ENCODE measurements at places on chromosomes 6 and 20.

DNA sequence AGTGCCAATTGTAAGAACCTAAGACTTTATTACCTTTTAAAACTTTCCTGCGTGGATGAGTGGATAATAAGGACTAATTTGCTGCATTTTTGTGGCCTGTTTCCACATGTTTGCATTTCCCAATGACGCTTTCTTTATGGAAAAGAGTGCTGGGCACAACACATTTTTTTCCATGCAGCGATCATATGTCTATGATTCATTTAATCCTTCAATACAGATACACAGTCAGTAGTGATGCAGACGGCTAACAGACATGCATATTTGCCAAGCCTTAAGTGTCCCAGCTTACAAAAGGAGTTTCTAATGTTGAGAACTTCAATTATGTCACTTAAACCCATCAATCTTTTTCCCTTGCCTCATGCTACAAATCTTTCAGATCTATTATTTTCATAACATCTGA, 239.8 kb upstream of the PREP start:
- DNase-seq: no peak

GRCh38 chr6:166870602-166871208, 85.6 kb downstream of the RNASET2 start:
- DNase-seq: no peak

DNA sequence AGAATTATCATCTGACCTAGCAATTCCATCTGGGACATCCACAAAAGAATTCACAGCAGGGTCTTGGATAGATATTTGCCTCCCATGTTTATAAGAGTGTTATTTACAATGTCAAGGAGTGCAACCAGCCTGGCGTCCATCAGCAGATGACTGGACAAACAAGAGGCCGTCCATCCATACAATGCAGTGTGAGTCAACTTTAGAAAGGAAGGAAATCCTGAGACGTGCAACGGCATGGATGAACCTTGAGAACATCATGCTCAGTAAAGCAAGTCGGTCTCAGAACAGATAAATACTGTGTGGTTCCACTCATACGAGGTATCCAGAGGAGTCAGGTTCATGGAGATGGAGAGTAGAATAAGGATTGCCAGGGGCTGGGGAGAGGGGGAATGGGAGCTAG, 46.4 kb downstream of the FOXF2 start:
- no peak for DNase-seq

DNA sequence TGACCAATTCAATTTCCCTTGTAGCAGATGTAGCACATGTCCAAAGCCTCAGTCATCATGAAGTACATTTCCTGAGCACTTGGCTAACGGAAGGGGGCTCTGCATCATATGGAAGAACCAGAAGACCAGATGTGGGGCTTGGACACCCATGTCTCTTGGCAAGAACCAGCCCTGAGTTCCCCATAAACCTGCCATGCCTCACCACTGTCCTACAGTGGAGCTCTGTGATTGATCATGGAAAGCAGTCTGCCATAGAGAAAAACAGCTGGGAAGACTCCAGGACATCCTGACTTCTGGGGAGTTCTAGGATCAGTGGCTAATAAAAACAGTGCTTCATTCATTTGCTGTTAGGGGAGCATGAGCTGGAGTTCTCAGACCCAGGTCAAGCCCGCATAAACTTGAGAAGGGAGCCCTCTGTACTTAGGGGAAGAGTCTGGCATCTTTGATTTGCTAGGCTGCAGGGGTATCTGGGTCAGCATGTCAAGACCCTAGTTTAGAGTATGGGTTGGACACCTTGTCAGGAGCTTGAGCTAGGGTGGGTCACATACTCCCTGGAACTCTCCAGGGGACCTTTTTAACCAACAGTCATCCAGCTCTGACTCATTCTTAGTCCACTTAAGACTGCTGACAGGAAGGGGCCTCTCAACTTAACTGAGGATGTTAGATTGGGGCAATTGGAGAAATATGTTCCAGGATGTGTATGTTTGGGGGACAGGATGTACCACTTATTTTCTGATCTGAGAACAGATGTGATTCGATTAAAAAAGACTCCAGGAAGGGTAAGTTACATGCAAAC, 26.3 kb upstream of the TRAM2 start:
- no peak for DNase-seq

DNA sequence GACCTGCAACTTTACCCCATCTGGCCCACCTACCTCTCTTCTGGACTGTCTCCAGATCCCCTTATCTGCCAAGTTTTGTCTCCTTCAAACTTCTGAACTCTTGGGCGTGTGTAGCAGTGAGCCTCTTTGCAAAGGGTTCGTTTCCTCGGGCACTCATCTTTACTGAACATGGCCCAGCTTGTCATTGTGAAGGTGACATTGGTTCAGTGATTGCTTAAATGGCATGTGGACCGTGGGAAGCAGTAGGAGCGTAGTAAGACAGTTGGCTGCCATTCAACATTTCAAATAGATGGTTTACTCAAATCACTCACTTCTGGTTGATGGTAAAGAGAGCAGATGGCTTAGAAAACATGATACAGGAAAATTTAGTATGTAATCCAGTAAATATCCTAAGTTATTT, 34.8 kb upstream of the KIF25 start:
- no peak for DNase-seq

DNA sequence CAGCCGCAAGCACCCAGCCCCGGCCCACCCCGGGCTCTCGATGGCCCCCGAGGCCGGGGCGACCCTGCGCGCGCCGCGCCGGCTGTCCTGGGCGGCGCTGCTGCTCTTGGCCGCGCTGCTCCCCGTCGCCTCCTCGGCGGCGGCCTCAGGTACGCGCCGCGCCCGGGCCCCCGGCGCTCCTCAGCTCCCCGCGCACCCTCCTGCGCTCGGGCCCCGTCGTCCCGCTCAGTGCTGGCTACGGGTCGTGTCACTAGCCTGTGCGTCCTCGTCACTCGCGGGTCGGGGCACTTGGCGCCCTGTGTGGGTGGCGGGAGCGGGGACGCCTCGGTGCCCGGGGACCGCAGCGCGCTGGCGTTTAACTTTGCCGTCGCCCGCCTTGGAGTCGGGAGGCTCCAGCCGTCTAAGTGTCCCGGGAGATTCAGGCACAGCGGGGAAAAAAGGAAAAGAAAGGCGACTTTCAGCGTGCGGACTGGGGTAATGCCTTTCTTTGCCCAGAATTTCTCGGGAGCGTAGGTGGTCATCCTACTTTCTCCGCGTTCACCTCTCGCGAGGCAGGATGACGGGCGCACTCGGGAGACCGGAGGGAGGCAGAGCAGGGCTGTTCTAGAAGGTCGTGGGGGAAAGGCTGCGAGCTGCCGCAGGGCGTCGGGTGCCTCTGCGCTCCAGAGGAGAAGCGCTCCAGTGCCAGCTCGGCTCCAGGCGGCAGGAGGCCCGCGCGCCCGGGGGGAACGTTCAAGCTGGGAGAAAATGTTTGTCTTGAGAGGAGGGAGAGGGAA, 545 bp downstream of the FNDC1 start:
- no peak for DNase-seq

- DNase-seq: no peak
Measured at GRCh38 chr6:44662461-44663121, 275.1 kb downstream of the CDC5L start.

- no peak for DNase-seq
Measured at GRCh38 chr6:101883505-101883904, 490.0 kb downstream of the GRIK2 start.

DNA sequence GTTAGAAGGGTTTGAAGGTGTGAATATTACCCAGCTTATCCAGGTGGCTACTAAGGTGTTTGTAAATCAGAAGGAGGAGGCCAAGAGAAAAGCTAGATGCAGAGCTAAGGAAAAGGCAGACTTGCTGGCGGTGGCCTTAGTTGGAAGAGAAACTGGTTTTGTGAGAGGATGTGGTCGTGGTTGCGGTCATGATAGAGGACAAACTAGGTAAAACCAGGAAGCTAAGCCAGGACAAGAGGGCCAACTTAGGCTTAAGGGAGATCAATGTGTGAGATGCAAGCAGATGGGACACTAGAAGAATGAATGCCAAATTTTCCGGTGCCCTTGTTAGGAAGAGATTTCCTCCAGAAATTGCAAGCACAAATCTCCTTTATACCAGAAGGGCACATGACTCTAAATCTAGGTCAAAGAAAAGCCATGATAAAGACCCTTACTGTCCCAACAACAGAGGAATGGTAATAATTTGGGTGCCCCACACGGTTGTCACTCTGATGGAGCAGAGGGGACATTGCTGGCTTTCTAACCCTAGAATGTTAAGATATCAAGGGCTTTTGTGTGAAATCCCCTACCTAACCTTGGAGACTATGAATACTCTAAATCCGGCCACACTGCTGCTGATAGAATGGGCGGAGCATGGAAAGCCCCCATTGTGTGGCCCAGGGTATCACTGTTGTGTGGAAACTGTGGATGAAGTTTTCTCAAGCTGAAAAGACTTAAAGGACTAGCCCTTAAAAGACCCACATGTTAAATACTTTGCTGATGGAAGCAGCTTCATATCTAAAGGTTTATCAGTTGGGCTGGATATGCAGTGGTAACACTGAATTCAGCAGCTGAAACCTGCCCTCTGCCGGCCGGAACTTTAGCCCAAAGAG, 7.8 kb downstream of the IL22RA2 start:
- DNase-seq: no peak

- no peak for DNase-seq
Measured at GRCh38 chr6:149130090-149130489, 187.4 kb upstream of the TAB2 start.

- DNase-seq: no peak
Measured at GRCh38 chr20:64084685-64085152, 521 bp upstream of the LKAAEAR1 start.

- DNase-seq: no peak
Measured at GRCh38 chr6:41651246-41651961, 13.1 kb downstream of the MDFI start.

GRCh38 chr20:32231847-32232246, 24.2 kb downstream of the POFUT1 start:
- peak; percentile 8 for DNase-seq

DNA sequence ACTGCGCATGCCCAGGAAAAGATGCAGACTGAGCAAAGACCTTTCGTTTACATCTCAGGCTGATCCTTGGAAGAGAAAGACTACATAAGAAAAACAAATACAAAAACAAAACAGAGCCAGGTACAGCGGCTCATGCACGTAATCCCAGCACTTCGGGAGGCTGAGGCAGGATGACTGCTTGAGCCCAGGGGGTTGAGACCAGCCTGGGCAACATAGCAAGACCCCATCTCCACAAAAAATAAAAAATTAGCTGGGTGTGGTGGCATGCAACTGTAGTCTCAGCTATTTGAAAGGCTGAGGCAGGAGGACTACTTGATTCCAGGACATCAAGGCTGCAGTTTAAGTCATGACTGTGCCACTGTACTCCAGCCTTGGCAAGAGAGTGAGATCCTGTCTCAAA, 41.7 kb downstream of the SRPK1 start:
- no peak for DNase-seq

- DNase-seq: no peak
Measured at GRCh38 chr6:167399051-167399387, 74.1 kb downstream of the TTLL2 start.

DNA sequence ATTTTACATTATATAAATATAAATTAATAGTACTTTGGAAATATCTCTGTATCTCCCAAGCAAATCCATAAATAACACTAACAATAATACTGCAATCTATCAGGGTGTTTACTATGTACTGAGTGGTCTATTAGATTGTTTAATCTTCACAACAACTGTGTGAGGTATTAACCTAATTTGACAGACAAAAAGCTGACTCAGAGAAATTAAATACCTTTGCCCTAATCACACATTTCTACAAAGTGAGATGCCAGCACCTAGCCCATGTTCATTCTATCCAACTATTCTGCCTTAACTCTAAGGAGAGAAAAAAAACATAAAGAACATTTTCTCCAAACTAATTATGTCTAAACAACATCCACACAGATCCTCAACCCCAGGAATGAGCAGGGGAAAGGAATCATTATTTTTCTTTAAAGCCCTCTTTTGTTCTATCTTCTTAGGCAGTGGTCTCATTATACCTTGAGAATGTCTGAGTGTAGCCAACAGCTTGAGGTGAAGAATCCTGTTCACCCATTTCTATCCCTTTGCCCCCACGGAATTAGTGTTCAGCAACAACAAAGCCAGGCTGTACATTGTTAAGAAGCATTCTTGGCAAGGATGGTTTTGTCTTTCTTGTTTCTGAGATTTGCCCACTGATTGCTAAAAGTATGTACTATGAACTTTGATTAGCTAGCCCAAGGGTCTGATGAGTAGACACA, 42.7 kb downstream of the PRL start:
- DNase-seq: no peak

GRCh38 chr20:23877524-23877923, 2.0 kb downstream of the CST5 start:
- no peak for DNase-seq

DNA sequence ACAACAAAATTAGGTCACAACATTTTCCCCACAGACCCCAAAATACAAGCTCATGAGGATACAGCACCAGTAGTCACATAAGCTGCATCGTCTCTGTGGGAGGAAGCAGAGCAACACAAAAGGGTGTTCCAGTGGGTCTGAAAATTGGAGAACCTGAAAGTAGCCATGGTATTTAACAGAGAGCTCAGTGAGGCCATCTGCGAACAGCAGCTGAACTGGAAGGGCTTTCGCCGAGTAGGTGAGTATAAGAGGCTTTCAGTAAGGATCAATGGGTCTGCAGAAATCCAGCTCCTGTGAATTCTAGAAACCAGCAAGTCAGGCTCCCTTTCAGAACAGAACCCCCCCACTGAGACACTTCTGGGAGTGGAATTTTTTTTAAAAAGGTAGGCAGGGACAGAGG, 120.0 kb upstream of the RREB1 start:
- DNase-seq: no peak

DNA sequence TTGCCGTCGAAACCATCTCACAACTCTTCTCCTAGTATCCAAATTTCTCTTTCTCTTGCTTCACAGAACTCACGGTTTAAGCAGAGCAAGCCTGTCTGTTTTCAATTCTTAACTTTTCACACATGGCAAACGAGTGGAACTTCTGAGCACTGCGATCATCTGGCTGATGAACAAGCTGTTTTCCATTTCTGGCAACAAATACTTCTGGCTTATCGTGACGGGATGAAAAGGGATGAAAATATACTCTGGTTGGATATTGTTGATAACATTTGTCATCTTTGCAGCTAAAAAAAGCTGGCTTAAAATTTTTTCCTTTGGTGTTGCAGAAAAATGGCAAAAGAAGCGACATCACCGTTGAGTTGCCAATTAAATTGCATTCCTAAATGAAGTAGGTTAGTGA, 515.2 kb upstream of the JARID2 start:
- no peak for DNase-seq

GRCh38 chr6:25312703-25313102, 33.5 kb downstream of the CARMIL1 start:
- DNase-seq: no peak

- no peak for DNase-seq
Measured at GRCh38 chr20:62980380-62980960, 26.3 kb downstream of the BHLHE23 start.
